ENCODE measurements at places on chromosomes 11 and 22. TPM values are rescaled to one million over a fixed set of nuclear protein-coding genes. Genes with fewer than 3 reads are reported as not detected.

Gene PRG3
- not detected for total RNA-seq

DNA sequence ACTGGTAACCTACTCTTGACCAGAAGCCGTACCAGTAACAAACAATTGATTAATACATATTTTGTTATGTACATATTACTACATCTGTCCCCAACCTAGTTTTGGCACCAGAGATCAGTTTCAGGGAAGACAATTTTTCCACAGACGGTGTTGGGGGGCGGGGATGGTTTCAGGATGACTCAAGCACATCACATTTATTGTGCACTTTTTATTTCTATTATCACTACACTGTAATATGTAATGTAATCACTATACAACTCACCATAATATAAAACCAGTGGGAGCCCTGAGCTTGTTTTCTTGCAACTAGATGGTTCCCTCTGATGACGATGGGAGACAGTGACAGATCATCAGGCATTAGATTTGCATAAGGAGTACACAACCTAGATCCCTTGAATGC lies 15.5 kb downstream of the DGCR8 start:
- H3K4me3 ChIP-seq, result no peak overlapping the region
- no peak for DNase-seq
- no peaks in the 10 kb centered on the region for H3K4me1 ChIP-seq
- H3K36me3 ChIP-seq, result peaks cover 79% of the 10 kb centered on the region

GRCh38 chr11:107078375-107078774 lies 60.1 kb upstream of the GUCY1A2 start:
- DNase-seq, result no peak
- H3K27ac ChIP-seq, result no peak overlapping the region
- peaks cover 8% of the 10 kb centered on the region for H3K27me3 ChIP-seq
- no peaks in the 10 kb centered on the region for H3K4me1 ChIP-seq
- H3K36me3 ChIP-seq, result peaks cover 9% of the 10 kb centered on the region
- no peak overlapping the region for H3K4me3 ChIP-seq

- H3K27ac ChIP-seq, result peak overlapping the region; percentile 60
- H3K4me3 ChIP-seq, result no peak overlapping the region
- H3K36me3 ChIP-seq, result peaks cover 9% of the 10 kb centered on the region
Measured at GRCh38 chr11:10118865-10119264, 175.2 kb downstream of the SBF2 start.

Gene TENM4
- 177 TPM for total RNA-seq

- H3K36me3 ChIP-seq, result peaks cover 27% of the 10 kb centered on the region
- H3K4me1 ChIP-seq, result no peaks in the 10 kb centered on the region
- DNase-seq, result peak; percentile 68
- no peak overlapping the region for H3K4me3 ChIP-seq
Measured at GRCh38 chr22:21972293-21972779, 10.3 kb downstream of the TOP3B start.

Gene TMA7B
- total RNA-seq, result not detected

- no peak for DNase-seq
- no peaks in the 10 kb centered on the region for H3K36me3 ChIP-seq
- peaks cover 75% of the 10 kb centered on the region for H3K27me3 ChIP-seq
- no peak within 1 kb of the TSS for H3K27ac ChIP-seq
- H3K4me3 ChIP-seq, result peak within 1 kb of the TSS; percentile 69
Measured at GRCh38 chr22:26656891-26657851, at the start of gene MIAT. Gene MIAT (plus strand): TSS chr22:26657588.

DNA sequence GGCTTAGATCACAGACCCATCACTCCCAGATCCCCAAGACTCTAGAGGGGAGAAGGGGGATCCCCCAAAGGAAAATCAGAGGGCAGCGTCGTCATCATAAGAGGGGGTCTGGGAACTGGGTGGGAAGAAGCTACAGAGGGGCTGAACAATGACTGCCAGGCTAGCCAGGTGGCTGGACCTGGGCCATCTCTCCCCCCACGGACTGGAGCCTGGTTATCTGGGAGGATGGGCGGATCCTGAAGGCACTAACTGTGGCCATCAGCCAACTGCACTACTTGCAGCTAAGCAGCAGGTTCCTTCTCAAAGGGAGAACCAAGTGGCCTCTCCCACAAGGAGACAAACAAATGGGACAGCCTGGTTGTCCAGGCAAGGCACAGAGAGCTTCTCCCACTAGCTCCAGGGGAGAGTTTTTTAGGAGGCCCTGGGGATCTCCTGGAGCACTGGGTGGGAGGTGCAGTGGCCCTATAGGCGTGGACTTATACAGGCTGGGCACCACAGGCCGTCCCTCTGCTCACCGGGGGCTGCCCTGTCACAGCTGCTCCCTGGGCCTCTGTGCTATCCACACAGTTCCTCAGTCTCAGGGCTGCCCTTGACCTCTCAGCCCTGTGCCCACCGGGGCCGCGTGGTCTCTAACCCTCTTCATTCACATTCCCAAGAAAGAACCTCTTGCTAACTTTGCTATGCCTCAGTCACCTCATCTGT lies 15.4 kb downstream of the P2RY6 start:
- H3K36me3 ChIP-seq, result no peaks in the 10 kb centered on the region
- no peak overlapping the region for H3K4me3 ChIP-seq
- no peak for DNase-seq
- peak overlapping the region; percentile 25 for H3K27ac ChIP-seq
- no peaks in the 10 kb centered on the region for H3K27me3 ChIP-seq

Gene KCNJ11
- 3.0 TPM for total RNA-seq

GRCh38 chr11:106770489-106771085 lies 247.7 kb downstream of the GUCY1A2 start:
- H3K4me3 ChIP-seq, result no peak overlapping the region
- DNase-seq, result no peak
- H3K27me3 ChIP-seq, result no peaks in the 10 kb centered on the region
- peaks cover 1% of the 10 kb centered on the region for H3K36me3 ChIP-seq

GRCh38 chr22:40714499-40715337 lies 35.4 kb downstream of the MCHR1 start:
- no peaks in the 10 kb centered on the region for H3K36me3 ChIP-seq
- peak; percentile 53 for DNase-seq
- H3K27ac ChIP-seq, result peak overlapping the region; percentile 97

- no peak overlapping the region for H3K4me3 ChIP-seq
- H3K36me3 ChIP-seq, result no peaks in the 10 kb centered on the region
- DNase-seq, result no peak
- H3K4me1 ChIP-seq, result peaks cover 25% of the 10 kb centered on the region
- H3K27ac ChIP-seq, result no peak overlapping the region
- H3K27me3 ChIP-seq, result no peaks in the 10 kb centered on the region
Measured at GRCh38 chr11:86688398-86689179, 16.2 kb upstream of the ME3 start.

DNA sequence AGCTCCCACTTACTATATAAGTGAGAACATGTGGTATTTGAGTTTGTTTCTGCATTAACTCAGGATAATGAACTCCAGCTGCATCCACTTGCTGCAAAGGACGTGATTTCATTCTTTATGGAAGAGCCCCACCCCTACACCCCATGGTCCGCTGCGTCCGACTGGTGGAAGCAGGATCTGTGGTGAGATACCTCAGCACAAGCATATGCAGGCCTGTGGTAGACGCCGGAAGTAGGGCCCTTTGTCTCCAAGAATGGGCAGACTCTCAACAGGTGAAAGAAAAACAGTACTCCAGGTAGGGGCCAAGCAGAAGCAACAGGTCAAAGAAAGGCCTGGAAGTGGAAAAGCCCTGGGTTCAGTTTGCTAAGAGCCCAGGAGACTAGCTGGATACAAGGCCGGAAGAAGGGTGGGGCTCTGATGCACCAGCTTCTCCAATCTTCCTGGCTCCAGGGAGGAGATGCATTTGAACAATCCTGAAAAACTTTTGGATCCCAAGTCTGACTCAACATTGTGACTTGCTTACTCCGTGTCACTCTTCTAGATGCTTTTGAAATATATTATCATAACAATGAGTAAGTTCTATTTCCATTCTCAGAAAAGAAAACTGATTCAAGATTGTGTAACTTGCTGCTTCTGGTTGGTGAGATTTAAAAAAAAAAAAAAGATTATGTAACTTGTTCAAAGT lies 30.4 kb downstream of the NEAT1 start:
- H3K4me3 ChIP-seq, result no peak overlapping the region
- peak overlapping the region; percentile 83 for H3K27ac ChIP-seq
- no peak for DNase-seq
- H3K36me3 ChIP-seq, result peaks cover 3% of the 10 kb centered on the region
- peaks cover 23% of the 10 kb centered on the region for H3K4me1 ChIP-seq

GRCh38 chr22:45786726-45787125 lies 115.1 kb downstream of the ATXN10 start:
- H3K4me1 ChIP-seq, result peaks cover 30% of the 10 kb centered on the region
- peaks cover 5% of the 10 kb centered on the region for H3K36me3 ChIP-seq
- no peak for DNase-seq
- no peak overlapping the region for H3K4me3 ChIP-seq

Gene MMP27
- total RNA-seq, result not detected

Gene GLYAT
- not detected for total RNA-seq

- H3K4me3 ChIP-seq, result no peak overlapping the region
- no peak overlapping the region for H3K27ac ChIP-seq
- H3K36me3 ChIP-seq, result no peaks in the 10 kb centered on the region
- no peaks in the 10 kb centered on the region for H3K27me3 ChIP-seq
- no peak for DNase-seq
- peaks cover 17% of the 10 kb centered on the region for H3K4me1 ChIP-seq
Measured at GRCh38 chr22:43269246-43269645, 73.9 kb downstream of the SCUBE1 start.

GRCh38 chr11:103844327-103845215 lies 191.9 kb upstream of the DDI1 start:
- H3K27me3 ChIP-seq, result no peaks in the 10 kb centered on the region
- H3K4me1 ChIP-seq, result peaks cover 50% of the 10 kb centered on the region
- DNase-seq, result no peak
- H3K4me3 ChIP-seq, result no peak overlapping the region
- no peaks in the 10 kb centered on the region for H3K36me3 ChIP-seq

Gene TMEM191B
- 1.8 TPM for total RNA-seq

Gene CENPM
- 12.5 TPM for total RNA-seq

GRCh38 chr11:133136376-133136775 lies 395.9 kb downstream of the OPCML start:
- no peaks in the 10 kb centered on the region for H3K36me3 ChIP-seq
- peaks cover 73% of the 10 kb centered on the region for H3K27me3 ChIP-seq
- H3K4me3 ChIP-seq, result no peak overlapping the region
- DNase-seq, result no peak
- H3K27ac ChIP-seq, result no peak overlapping the region

GRCh38 chr11:34972892-34973291 lies 56.5 kb downstream of the PDHX start:
- H3K4me3 ChIP-seq, result no peak overlapping the region
- no peaks in the 10 kb centered on the region for H3K27me3 ChIP-seq
- no peak overlapping the region for H3K27ac ChIP-seq
- peaks cover 53% of the 10 kb centered on the region for H3K36me3 ChIP-seq
- H3K4me1 ChIP-seq, result peaks cover 25% of the 10 kb centered on the region

- no peak overlapping the region for H3K4me3 ChIP-seq
- H3K27ac ChIP-seq, result no peak overlapping the region
- no peaks in the 10 kb centered on the region for H3K36me3 ChIP-seq
- no peaks in the 10 kb centered on the region for H3K27me3 ChIP-seq
- DNase-seq, result no peak
Measured at GRCh38 chr11:46130286-46130940, 9.2 kb upstream of the PHF21A start.

Gene SOX6
- 46.4 TPM for total RNA-seq

Gene CNIH2
- total RNA-seq, result 10.2 TPM

Gene THRSP
- total RNA-seq, result 0.32 TPM

DNA sequence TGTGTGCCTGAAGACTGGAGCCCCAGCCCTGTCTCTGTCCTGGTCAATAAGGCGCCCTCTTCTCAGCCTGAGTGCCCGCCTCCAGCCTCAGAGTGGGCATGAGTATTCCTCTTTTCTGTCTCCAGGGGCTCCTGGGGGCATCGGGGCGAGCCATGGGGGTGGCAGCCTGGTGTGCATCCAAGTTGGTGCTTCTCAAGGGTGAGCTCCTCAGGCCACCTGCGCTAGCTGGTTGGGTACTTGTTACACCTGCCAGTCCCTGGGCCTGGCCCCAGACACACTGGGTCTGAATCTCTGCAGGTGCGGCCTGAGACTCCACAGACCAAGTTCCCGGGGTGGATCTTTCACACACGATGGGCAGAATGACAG lies 168.6 kb upstream of the B3GAT1 start:
- no peak overlapping the region for H3K4me3 ChIP-seq
- H3K27me3 ChIP-seq, result no peaks in the 10 kb centered on the region
- no peak for DNase-seq
- H3K36me3 ChIP-seq, result no peaks in the 10 kb centered on the region

- H3K27ac ChIP-seq, result no peak overlapping the region
- DNase-seq, result no peak
- no peak overlapping the region for H3K4me3 ChIP-seq
- peaks cover 18% of the 10 kb centered on the region for H3K4me1 ChIP-seq
- peaks cover 2% of the 10 kb centered on the region for H3K27me3 ChIP-seq
Measured at GRCh38 chr11:123518496-123519054, 88.5 kb downstream of the GRAMD1B start.

DNA sequence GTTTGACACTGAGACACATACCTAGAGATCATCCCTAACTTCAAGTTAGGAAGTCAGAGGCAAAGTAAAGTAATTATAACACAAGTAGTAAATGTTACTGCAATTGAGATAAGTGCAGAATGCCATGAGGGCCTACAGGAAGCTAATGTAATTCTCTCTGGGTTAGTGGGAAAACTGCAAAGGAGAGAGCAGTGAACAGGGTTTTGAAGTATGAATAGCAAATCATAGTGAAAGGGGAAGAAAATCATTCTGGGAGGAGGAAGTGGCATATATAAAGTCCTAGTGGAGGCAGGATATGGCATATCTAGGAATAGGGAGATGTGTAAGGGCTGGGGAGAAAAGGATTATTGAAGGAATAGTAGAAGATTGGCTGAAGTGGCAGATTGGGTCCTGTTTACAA lies 27.9 kb downstream of the RNF169 start:
- H3K27ac ChIP-seq, result no peak overlapping the region
- peaks cover 8% of the 10 kb centered on the region for H3K4me1 ChIP-seq
- DNase-seq, result no peak
- no peaks in the 10 kb centered on the region for H3K27me3 ChIP-seq

DNA sequence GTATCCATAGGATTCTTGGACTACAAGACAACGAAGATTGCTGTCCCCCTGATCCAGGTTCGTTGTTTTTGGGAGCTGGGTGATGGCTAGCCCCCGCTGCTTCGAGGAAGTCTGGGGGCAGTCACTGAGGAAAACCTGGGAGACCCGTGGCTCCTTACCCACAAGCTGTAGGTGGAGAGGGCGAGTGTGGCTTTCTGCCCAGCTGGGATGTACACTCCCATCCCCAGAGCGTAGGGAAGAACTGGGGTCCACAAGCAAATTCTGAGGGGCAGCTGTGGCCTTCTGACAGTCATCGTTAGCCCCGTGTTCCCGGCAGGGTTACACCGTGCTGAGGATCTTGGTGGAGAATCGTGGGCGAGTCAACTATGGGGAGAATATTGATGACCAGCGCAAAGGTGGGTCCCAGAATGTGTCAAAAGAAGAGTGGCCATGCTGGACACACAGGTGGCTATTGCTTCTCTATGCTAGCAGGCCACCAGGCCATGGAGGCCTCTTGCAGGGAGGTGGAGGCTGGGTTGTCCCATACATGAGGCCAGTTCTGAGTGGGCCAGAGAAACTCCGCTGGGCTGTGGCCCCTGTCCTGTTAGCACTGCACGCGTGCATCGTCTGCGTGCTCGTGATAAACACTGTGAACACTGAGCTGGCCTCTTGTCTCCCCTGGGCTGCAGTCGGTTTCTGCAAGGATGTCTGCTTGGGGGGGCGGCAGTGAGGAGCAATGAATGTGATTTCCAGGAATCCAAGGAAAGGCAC lies 39.8 kb downstream of the GLB1L2 start:
- H3K4me3 ChIP-seq, result no peak overlapping the region
- H3K36me3 ChIP-seq, result no peaks in the 10 kb centered on the region
- no peak overlapping the region for H3K27ac ChIP-seq
- DNase-seq, result no peak
- no peaks in the 10 kb centered on the region for H3K27me3 ChIP-seq
- no peaks in the 10 kb centered on the region for H3K4me1 ChIP-seq

Gene HDHD5
- 42.3 TPM for total RNA-seq

Gene PNPLA2
- total RNA-seq, result 41.3 TPM

Gene LRRC4C
- total RNA-seq, result 16.5 TPM

Gene PRSS23
- 29.4 TPM for total RNA-seq

Gene ADAMTS15
- 9.4 TPM for total RNA-seq

Gene PIWIL4
- 5.0 TPM for total RNA-seq

Gene APOL1
- 1.9 TPM for total RNA-seq

Gene HORMAD2
- 0.47 TPM for total RNA-seq

Measured in mesothelial cell of epicardium (in vitro differentiated cells).